ENCODE measurements at places on chromosomes 3 and 15. TPM values are rescaled to one million over a fixed set of nuclear protein-coding genes. Genes with fewer than 3 reads are reported as not detected.

DNA sequence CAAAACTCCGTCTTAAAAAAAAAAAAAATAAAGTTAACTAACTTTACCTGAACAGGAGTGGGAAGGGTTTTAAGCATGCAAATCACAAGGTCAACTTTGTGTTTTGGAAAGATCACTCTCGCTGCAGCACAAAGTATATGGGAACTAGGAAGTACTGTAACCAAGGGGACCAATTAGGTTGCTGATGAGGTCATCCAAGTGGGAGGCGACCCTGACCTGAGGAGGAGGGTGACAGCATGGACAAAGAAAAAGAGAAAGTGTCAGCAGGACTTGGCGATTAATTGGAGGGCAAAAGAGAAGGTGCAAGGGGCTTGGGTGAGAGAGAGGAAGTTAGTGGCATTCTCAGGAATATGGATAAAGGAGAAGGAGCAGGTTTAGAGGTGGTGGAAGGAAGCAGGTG lies 89.5 kb upstream of the ZBED2 start:
- DNase-seq: no peak

ADGRG7 gene
- total RNA-seq: not detected

LINGO1 gene
- total RNA-seq: 36.8 TPM

DNAJA4 gene
- not detected for total RNA-seq

DNA sequence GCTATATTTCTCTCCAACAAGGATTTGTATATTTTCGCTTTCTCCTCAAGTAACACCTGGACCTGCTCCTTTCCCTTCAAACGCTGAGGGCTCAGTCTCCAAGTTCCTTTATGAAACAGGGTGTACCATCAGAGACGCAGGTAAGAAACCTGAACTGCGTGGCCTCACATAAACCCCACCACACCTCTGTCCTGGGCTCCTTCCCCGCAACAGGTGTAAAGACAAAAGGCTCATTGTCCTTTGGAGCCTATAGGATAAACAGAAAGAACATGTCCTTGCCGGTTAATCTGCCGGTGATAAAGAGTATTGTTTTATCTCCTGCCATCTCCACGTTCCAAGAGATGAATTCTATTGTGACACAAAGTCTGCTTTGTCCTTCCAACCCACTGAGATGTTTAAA lies 111.8 kb upstream of the ADAMTS9 start:
- DNase-seq: no peak

RPN1 gene
- 166 TPM for total RNA-seq

COL8A1 gene
- total RNA-seq: 0.14 TPM

CLDN1 gene
- 0.14 TPM for total RNA-seq

CNTN3 gene
- total RNA-seq: 0.50 TPM

GRCh38 chr3:46213201-46213600 lies 5.1 kb upstream of the CCR1 start:
- DNase-seq: no peak
